NCI-H526 (cell line): ENCODE measurements at places on chromosomes 5 and 9.

DNA sequence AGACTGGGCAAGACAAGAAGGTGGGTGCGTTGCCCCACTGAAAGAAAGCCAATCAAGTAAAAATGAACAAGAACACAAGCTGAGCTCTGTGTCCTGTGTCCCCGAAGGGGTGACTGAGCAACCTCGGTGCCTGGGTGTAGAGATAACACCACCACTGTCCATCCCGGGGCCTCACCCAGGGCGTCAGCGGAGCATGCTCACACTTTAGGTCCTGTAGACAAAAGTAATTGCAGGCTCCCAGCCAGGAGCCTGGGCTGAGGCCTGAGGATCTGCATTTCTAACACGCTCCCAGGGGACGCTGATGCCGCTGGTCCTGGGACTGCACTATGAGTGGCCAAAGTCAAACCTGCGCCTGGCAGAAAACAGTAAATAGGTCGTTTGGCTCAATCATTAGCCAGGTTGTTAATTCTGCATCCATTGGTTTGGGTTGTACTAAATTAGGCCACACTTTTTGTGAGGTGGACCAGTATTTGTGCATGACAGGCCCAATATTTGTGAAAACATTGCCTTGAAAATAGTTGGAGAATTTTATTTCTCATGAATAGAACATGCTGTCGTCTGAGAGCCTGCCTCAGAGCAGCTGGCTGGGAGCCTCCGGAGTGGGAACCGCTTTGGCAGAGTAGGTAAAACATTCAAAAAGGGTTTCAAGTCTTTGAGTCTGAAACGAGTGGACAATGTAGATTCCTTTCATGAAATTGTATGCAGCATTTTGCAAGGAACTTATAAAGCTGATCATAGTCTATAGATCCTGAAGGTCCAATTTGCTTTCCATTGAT, 38.3 kb downstream of the ANKRD33B start:
- no peak for DNase-seq

GRCh38 chr9:35729700-35730485, 2.1 kb downstream of the TLN1 start:
- peak; percentile 39 for DNase-seq

DNA sequence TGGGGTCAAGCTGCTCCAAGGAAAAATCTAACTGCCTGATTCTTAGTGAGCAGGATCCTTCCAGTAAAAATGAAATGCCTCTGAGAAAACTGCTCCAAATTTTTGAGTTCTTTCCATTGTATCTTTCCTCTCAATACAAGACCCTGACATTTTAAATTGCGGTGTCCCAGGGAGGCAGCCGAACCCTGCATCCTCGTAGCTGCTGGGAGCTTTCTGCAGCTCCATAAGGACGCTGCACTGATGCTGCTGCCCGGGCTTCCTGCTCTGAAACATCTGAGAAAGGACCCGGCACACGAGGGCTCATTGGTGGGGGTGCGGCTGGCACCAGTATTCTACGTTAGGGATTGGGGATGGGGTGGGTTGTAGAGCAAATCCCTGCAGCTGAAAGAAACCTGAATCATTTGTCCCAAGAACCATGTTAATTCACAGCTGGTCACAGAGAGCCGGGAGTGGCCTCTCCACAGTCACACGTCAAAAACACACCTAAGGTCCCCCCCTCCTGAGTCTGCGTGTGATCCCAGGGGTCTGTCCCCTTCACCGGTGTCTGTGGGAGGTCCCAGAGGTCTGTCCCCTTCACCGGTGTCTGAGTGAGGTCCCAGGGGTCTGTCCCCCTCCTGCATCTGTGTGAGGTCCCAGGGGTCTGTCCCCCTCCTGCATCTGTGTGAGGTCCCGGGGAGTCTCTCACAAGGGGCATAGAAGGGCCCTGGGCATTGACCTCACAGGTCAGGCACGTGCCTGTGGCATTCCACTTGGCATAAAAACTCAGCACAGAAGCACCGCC, 63.4 kb upstream of the ZNF354B start:
- no peak for DNase-seq

- DNase-seq, result no peak
These were observed 56.9 kb upstream of the TRIO start for GRCh38 chr5:14086261-14086660.

DNA sequence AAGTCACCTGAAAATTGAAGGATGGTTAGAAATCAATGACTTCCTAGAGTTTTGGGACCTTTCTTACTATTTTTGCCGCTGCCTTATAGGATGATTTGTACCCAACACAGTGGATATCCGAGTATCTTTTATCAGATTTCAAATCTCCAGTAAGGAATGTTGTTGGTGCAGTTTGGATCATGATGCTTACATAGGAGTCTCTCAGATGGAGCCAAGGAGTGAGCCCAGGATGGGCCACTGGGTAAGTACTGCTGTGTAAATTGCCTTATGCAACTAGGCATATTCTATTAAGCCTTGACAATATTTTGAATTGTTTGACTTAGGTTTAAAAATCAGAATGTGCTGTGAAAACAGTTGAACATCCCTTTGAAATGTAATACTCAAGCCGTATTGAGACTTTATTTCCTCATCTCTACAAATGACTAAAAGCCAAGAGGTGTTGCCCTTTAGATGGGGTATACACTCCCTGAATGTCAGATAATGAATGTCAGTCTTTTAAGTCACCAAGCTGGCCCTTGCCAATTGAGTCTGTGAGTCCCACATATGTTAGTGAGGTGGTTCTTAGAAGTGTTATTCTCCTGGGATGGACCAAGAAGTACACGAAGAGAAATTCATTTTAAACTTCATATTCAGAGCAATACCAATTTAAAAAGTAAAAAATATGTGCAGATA, 271.8 kb upstream of the CTNND2 start:
- DNase-seq, result no peak

DNA sequence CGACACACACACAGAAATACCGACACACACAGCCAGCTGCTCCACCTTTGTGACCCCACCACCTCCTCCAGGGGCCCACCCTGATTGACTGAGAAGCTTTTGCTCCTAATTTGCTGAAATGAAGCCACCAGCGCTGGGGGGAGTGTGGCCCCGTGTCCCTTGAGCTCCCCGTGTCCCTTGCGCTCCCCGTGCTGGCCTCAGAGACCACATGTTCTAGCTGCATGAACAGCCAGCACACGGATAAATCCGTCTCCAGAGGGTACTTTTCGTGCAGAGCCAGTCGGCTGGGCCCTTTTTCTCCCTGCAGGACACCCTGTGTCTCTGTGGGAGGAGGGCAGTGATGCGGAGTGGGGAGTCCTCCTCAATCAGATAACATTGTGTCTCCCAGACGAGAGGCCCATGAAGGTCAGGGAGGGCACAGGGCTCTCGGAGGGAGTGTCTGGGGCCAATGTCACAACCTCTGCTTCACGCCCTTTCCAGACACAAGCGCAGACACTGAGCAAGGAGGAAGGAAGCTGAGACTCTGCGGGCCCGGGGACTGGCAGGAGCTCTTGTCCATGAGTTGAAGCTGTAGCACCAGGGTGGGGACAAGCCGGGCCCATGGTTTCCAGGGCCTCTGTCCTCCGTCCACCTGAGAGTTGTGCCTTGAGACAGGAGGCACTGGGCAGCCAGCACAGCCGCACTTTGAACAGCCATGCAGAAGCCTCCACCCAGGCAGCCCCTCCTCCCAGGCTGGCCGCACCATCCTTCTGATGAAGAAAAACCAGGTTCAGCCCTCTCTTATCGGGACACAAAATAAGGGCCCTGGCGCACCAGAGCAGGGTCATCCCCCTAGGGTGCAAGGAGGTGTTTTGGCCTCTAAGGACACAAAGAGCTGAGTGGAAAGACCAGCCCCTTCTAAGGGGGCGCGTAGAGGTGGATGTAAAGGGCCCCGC, 36.4 kb upstream of the SLC6A19 start:
- DNase-seq, result no peak

- no peak for DNase-seq
These were observed 294 bp downstream of the ADRB2 start for GRCh38 chr5:148826739-148827070.

DNA sequence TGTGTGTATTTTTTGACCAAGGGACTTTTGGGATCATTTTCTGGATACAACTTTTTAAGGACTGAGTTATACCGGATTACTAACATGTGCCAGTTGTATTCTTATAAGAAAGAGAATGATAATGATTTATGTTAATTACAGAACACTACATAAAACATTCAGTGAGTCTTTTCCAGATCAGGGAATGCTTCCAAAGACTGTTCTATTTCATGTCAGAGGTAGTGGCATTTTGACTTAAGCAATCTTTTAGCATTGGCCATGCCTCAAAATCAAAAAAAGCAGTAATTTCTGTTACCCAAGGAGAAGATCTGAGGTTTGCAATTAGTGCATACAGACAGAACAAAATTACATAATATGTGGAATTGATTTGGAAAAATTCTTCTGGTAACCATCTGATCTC, 413.0 kb upstream of the CDH9 start:
- no peak for DNase-seq

DNA sequence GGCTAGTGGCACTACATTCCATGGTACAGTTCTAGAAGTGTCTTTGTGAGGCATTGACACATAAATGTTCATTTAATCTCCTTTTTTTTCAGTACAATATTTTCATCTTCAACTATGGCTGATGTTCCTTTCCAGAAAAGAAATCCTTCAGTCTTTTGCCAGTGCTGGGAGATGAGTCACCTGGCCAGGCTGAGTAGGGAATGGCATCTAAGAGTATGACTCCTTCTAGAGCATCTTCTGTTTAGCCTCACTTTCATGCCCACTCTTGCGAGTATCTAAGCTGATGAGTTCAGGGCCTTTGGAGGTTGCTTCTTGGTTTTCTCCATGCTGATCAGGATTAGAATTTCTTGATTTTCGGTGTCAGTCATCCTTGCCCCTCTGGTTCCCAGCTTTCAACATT, 124.4 kb downstream of the SLC28A3 start:
- no peak for DNase-seq

DNA sequence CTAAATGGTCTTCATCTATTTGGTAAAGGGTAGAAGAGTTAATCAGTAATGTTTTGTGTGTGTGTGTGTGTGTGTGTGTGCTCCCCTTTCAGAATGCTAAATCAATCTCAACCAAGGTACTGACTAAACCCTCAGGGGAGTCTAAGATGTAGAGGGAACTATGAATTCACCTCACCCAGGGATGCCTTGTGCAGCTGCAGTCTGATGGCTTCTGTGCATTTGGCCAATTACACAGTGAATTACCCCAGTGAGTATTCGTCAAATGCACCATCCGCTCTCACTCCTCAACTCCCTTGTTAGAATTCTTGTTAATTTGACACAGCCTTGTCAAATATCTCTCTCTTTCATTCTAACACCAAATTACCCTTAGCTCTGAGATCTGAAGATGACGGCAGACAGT, 234.6 kb downstream of the GABRB2 start:
- DNase-seq, result no peak

DNA sequence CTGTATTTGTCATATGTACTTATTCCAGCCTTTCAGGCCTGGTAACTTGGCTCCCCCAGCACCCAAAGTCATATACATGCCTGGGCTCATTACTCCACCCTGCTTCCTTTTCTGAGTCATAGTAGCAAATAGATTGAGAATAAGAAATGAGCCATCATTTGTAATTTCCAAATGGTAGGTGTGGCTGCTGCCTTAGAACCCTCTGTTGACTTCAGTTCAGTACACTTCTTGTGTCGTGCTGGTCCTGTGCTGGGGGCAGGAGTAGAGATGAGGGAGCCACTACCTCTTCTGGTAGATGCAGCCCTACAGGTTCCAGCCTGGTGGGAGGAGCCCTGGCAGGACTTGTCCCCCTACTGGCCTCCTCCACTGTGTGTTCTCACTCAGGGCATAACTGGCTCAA, 11.1 kb downstream of the GM2A start:
- no peak for DNase-seq

DNA sequence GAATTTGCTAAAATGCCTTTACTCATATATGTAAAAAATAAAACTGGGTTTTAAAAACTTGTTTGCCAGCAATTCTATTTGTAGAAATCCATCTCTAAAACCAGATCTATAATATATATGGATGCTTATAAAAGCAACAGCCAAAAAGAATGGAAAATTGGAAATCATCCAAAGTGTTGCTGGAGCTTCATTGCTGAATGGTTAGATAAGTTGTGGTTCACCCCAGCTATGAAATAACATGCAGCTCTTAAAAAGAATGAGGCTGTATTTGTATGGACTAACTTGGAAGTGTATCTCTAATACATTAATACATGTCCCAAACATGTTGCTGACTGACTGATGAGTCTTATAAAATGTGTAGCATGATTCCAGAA, 76.2 kb downstream of the STK10 start:
- DNase-seq, result no peak

GRCh38 chr5:124591583-124591982, 154.9 kb downstream of the ZNF608 start:
- DNase-seq, result no peak

DNA sequence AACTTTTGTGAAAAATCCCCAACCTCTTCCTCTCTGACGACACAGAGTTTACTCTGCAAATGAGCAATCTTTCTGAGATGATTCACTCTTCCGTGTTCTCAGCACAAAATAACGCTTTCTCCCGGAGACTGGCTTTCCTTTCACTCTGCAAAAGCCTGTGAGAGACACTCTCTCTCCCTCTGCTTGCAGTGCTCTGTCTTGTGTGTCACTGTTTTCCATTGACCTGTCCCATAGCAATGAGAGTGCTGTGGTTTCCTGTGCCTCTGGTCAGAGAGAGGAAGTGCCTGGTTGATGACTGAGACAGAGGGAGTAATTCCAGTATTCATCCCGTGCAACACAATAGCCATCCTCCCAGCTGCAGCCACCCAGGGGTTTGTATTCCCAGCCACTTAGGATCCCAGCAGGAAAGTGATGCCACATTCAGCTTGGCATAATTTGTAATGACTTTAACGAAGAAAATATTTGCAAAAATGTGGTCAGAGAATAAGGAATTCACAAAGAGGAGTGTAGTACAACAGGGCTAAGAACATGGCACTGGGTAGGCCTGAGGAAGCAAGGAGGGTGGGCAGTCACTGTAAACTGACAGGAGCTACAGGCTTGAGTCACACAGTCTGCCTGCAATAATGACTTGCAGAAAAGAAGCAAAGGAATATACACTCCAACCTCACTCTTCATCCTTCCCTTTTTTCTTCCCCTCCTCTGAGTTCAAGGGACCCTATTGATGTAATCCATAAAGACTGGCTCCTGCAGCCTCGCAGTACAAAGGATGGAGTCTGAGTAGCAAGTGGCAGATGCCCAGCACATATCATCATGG, 463.5 kb upstream of the RGMB start:
- no peak for DNase-seq

GRCh38 chr5:14174230-14174636, 31.1 kb downstream of the TRIO start:
- peak; percentile 52 for DNase-seq
